ENCODE measurements at places on chromosomes 7 and 10. TPM values are rescaled to one million over a fixed set of nuclear protein-coding genes. Genes with fewer than 3 reads are reported as not detected.

GRCh38 chr7:132575419-132575981, 770 bp downstream of the PLXNA4 start:
- peaks cover 16% of the 10 kb centered on the region for H3K4me1 ChIP-seq
- DNase-seq = peak; percentile 65
- H3K4me3 ChIP-seq = peak overlapping the region; percentile 39
- peaks cover 82% of the 10 kb centered on the region for H3K27me3 ChIP-seq
- H3K36me3 ChIP-seq = no peaks in the 10 kb centered on the region

GRCh38 chr7:104486931-104487330, 158.5 kb downstream of the LHFPL3 start:
- H3K36me3 ChIP-seq = no peaks in the 10 kb centered on the region
- H3K27me3 ChIP-seq = peaks cover 9% of the 10 kb centered on the region
- no peaks in the 10 kb centered on the region for H3K4me1 ChIP-seq
- no peak for DNase-seq
- H3K4me3 ChIP-seq = no peak overlapping the region

DNA sequence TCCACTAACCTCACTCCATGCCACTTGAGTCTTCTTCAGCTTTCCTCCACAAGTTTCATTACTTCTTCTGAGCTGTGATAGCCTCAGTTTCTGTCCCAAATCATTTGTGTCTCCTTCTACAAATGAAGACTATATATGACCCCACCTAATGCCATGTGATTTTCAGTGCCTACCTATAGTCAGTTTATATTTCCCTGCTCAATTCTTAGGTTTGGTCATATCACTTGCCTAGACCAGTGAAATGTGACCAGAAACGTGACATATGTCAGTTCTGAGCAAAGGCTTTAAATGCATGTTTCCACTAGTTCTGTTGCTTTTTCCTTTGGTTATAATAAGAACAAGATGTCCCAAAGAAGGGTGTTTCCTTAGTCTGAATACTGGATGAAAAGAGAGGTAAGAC, 24.6 kb upstream of the REEP3 start:
- peaks cover 5% of the 10 kb centered on the region for H3K36me3 ChIP-seq
- DNase-seq = no peak
- no peak overlapping the region for H3K27ac ChIP-seq
- H3K27me3 ChIP-seq = no peaks in the 10 kb centered on the region

DNA sequence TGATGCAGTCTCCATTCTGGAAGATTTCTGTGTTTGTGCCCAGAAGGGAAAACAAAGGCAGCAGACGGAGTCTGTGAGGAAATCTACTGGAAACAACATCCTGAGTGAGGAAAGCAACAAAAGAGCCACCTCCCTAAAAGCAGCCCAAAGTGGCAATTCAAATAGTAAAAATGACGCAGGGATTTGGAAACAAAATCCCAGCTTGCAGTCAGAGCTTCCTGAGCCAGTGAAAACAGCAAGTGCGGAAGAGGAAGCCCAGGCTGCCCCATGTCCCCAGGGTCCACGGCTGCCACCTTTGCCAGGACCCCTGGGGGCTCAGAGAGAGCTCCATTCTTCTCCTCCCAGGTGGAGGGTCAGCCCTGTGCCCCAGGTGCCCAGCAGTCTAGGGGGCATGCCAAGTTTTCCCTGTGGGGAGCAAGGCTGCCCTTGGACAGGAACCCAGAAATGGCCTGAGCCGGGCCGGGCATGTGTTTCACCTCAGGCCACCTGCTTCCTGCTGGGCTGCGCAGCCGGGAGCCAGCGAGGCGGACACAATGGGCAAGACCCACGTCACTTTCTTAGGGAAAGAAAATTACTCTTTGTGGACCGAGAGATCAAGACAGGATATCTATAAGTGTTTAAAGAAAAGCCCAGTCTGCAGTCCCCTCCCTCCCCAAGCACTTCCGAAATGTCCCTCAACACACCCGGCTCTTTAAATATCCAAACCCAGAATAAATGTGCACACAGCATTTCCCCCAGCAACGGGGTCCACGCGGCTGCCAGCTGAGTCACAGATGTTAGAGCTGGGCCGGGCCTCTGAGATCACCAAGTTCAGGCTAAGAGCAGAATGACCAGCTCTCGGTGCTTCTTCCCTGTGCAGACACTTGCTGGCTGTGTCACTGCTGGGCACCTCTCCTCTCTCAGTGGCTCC, 231.1 kb downstream of the ARHGAP12 start:
- no peaks in the 10 kb centered on the region for H3K4me1 ChIP-seq
- no peak for DNase-seq
- no peaks in the 10 kb centered on the region for H3K27me3 ChIP-seq
- no peak overlapping the region for H3K27ac ChIP-seq
- H3K4me3 ChIP-seq = no peak overlapping the region

RTKN2 gene
- total RNA-seq = 21.9 TPM

TMEM236 gene
- 0.06 TPM for total RNA-seq

SPDYE11 gene
- not detected for total RNA-seq

ASB10 gene
- total RNA-seq = not detected

UPK3BL2 gene
- 4.3 TPM for total RNA-seq

All from A673 (cell line).